ENCODE measurements at places on chromosomes 11 and 22. TPM values are rescaled to one million over a fixed set of nuclear protein-coding genes. Genes with fewer than 3 reads are reported as not detected.
A peak's percentile ranks its signal among the peaks of the same experiment; 100 is the strongest.

DNA sequence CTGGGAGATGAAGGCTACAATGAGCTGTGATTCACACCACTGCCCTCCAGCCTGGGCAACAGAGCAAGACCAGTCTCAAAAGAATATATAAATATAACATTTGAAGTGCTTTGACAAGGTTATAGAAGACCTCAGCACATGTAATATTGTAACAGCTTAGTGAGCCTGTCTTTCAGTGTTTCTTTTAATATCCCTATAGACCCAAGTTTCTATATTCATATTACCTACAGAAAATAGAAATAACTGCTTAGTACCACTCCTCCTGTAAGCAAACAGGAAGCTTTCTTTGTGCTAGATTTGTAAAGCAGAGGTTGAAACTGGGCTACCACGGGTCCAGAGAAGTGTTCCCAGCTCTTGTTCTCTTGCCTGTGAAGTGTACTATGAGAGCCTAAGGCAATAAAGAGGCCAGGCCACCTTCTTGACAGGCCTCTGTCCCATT, 68.2 kb downstream of the PPP2R1B start:
- no peaks in the 10 kb centered on the region for H3K27me3 ChIP-seq
- H3K4me3 ChIP-seq, result no peak overlapping the region
- DNase-seq, result no peak
- no peaks in the 10 kb centered on the region for H3K36me3 ChIP-seq

DNA sequence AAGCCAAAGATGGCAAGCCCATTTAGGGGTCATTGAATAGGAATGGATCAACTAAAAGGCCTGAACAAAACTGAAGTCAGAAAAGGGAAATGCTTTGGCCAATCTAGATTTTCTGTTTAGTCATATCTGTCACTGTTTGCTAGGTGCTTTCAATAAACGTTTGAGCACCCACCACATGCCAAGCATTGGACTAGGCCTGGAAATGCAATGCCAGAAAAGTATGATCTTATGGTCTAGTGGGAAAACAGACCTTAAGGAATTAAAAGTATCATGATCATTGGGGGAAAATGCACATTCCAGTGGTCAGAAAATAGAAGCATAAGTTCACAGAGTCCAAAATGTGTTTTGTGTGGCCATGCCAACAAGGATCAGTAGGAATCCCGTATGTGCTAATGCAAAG, 76.8 kb upstream of the BIRC3 start:
- no peaks in the 10 kb centered on the region for H3K36me3 ChIP-seq
- H3K4me1 ChIP-seq, result peaks cover 3% of the 10 kb centered on the region
- H3K27me3 ChIP-seq, result no peaks in the 10 kb centered on the region
- H3K27ac ChIP-seq, result no peak overlapping the region
- no peak for DNase-seq

DNA sequence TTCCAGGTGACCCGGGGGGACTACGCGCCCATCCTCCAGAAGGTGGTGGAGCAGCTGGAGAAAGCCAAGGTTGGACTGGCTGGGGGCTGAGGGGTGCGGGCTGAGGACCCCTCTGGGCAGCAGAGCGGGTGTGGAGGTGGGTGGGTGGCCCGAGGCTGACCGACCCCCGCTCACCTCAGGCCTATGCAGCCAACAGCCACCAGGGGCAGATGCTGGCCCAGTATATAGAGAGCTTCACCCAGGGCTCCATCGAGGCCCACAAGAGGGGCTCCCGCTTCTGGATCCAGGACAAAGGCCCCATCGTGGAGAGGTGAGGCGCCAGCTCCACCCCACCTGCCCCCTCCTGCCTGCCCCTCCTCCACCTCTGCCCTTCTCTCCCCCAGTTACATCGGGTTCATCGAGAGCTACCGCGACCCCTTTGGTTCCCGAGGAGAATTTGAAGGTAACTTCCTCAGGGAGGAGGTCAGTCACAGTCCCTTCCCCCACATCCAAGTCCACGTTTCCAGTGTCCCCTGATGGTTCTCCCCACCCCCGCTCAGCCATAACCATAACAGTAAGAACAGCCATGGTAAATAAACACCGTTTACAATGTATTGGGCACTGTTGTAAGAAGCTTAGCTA, 11.2 kb downstream of the DPP3 start:
- H3K27me3 ChIP-seq, result no peaks in the 10 kb centered on the region
- H3K4me1 ChIP-seq, result no peaks in the 10 kb centered on the region
- no peak overlapping the region for H3K27ac ChIP-seq
- H3K4me3 ChIP-seq, result no peak overlapping the region
- H3K36me3 ChIP-seq, result peaks cover 87% of the 10 kb centered on the region

- H3K27me3 ChIP-seq, result no peaks in the 10 kb centered on the region
- no peak for DNase-seq
- H3K27ac ChIP-seq, result peak overlapping the region; percentile 57
- peaks cover 28% of the 10 kb centered on the region for H3K4me1 ChIP-seq
These were observed 88.1 kb downstream of the MICAL2 start for GRCh38 chr11:12198251-12199222.

DNA sequence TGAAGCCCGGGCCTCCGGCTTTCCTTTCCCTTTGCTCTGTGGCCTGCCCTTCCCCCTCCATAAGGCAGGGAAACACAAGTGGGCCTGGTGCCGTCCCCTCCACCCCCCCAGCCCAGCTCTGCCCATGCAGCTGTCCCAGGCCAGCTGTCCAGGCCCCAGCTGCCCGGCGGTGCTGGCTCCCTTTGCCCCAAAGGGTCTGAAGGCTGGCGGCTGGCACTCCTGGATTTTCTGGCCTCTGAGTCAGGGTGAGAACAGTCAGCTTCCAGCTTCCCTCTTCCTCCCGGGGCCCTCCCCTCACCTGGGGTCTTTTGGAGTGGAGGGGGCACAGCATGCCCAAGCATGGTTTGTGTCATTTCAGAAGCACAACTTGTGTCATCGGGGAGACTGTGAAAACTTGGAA, 27.8 kb downstream of the CD82 start:
- H3K36me3 ChIP-seq, result peaks cover 4% of the 10 kb centered on the region
- H3K27me3 ChIP-seq, result no peaks in the 10 kb centered on the region
- peak overlapping the region; percentile 83 for H3K27ac ChIP-seq
- no peak overlapping the region for H3K4me3 ChIP-seq
- DNase-seq, result no peak

GRCh38 chr11:104897891-104898684, at the start of gene CASP12:
TSS of gene CASP12 (minus strand) at chr11:104898460.
- no peaks in the 10 kb centered on the region for H3K27me3 ChIP-seq
- peak within 1 kb of the TSS; percentile 19 for H3K4me3 ChIP-seq
- peak within 1 kb of the TSS; percentile 74 for H3K27ac ChIP-seq
- H3K36me3 ChIP-seq, result no peaks in the 10 kb centered on the region

DNA sequence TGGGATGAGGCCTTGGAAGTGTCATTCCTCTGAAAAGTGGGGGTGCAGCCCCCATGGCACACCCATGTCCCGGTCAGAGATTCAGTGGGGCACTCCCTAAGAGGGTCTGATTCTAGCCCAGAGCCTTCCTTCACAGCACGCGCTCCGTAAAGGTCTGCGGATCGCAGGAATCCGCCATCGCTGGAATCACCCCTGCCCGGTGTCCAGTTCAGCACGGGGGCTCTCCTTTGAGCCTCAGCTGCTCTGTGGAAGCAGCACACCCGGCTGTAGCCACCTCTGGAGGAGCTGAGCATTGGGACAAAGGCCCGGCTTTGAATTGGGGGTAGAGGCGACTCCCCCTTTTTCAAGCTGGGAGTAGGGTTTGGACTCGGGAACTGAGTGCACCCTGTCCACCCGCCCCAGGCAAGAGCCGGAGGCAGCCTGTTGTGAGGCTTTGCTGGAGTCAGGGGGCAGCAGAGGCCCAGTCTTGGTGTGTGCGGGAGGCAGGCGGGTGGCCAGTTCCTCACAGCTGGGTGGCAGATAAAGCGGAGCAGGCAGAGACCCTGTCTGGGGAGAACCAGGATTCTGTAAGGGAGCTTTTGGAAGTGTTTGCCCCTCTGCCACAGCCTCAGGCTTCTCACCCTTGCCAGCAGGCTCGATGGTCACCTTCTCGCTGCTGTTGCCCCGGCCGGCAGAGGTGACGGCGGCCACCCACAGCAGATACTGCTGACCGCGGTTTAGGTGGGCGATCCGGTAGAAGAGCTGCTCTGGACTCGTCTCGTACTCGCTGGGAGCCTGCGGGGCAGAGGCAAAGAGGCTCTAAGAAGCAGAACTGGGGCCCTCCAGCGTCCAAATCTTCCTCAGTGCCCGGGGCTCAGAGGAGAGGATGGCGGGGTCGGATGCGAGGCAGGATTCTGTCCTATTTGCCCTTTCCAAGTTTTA, 115.9 kb downstream of the CEP164 start:
- H3K4me1 ChIP-seq, result no peaks in the 10 kb centered on the region
- no peak overlapping the region for H3K4me3 ChIP-seq
- no peak overlapping the region for H3K27ac ChIP-seq
- H3K36me3 ChIP-seq, result no peaks in the 10 kb centered on the region
- no peak for DNase-seq
- H3K27me3 ChIP-seq, result no peaks in the 10 kb centered on the region

DNA sequence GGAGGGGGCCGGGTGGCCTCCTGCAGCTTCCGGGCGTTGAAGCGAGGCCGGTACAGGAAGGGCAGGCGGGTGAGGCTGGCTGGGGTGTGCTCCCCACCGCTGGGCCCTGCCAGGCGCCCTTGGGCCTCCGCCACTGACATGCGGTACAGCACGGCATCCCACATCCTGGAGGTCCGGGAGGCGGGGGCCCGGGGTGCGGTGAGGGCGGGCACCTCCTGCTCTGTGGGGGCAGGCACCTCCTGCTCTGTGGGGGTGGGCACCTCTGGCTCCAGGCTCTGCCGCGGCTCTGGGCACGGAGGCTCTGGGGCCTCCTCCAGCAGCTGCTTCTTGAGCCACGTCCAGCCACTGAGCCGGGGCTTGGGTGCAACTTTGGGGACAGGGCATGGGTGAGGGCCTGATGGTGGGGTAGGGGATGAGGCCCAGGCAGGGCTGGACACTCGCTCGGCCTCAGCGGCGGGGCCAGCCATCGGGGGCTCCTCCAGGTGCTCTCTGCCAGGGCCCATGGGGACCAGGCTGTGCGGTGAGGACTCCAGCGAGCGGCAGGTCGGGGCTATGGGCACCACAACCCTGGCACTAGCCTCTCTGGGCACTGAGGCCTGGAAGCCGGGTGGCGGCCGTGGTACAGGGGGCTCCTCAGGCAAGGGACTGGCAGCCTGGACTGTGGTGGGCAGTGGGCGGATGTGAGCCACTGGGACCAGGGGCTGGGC, 2.3 kb downstream of the PRR33 start:
- no peaks in the 10 kb centered on the region for H3K27me3 ChIP-seq
- H3K4me3 ChIP-seq, result no peak overlapping the region
- H3K4me1 ChIP-seq, result peaks cover 4% of the 10 kb centered on the region
- no peaks in the 10 kb centered on the region for H3K36me3 ChIP-seq
- no peak for DNase-seq

DNA sequence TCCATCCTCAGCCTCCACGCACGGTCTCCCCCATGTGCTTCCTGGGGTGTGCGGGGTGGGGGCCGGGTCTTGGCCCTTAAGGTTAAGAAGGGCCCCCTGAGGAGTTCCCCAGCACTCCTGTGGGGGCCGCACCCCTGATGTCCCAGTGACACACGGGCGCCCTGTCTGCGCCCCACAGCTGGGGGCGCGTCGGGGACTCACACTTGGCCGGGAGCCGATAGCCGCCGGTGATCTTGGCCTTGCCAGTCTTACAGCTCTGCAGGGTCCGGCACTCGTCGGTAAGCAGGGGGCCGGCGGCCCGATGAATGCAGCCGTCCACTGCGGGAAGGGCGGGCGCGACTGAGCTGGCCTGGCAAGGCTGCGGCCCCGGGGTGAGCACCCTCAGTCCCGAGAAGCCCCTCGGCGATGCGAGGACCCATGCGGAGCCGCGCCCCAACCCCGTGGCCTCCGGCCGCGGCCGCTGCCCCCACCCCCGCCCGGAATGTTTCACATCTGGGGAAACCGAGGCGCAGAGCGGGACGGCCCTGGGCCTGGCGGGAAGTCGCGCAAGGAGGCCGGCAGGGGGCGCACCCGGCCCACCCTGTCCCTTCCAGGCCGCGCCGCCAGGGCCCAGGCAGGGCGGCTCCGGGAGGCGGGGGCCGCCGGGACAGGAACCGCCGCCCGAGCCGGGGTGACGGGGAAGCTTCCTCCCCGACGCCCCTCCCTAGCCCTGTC, 13.9 kb downstream of the OTUB1 start:
- H3K36me3 ChIP-seq, result peaks cover 35% of the 10 kb centered on the region
- no peak overlapping the region for H3K27ac ChIP-seq
- peak; percentile 63 for DNase-seq
- no peaks in the 10 kb centered on the region for H3K27me3 ChIP-seq

GRCh38 chr11:110919241-110919922, 207.1 kb upstream of the ARHGAP20 start:
- no peak for DNase-seq
- H3K27ac ChIP-seq, result no peak overlapping the region
- H3K4me1 ChIP-seq, result no peaks in the 10 kb centered on the region

The GANAB gene
- total RNA-seq, result 82.3 TPM

All from upper lobe of left lung (tissue), 6 donors.